ENCODE measurements at places on chromosomes 12 and 14. TPM values are rescaled to one million over a fixed set of nuclear protein-coding genes. Genes with fewer than 3 reads are reported as not detected.

STX2 gene
- total RNA-seq = 29.2 TPM

IGFBP6 gene
- 222 TPM for total RNA-seq

SERPINA5 gene
- total RNA-seq = 0.15 TPM

PPP4R3A gene
- 57.7 TPM for total RNA-seq

PLEKHD1 gene
- not detected for total RNA-seq

SCN8A gene
- 1.1 TPM for total RNA-seq

CLEC1B gene
- not detected for total RNA-seq

OTUB2 gene
- total RNA-seq = 2.6 TPM

RAD51AP1 gene
- 28.1 TPM for total RNA-seq
